ENCODE measurements at places on chromosomes 16 and 17.

GRCh38 chr17:75645501-75645888 is 12.3 kb downstream of the SMIM5 start:
- DNase-seq: no peak

DNA sequence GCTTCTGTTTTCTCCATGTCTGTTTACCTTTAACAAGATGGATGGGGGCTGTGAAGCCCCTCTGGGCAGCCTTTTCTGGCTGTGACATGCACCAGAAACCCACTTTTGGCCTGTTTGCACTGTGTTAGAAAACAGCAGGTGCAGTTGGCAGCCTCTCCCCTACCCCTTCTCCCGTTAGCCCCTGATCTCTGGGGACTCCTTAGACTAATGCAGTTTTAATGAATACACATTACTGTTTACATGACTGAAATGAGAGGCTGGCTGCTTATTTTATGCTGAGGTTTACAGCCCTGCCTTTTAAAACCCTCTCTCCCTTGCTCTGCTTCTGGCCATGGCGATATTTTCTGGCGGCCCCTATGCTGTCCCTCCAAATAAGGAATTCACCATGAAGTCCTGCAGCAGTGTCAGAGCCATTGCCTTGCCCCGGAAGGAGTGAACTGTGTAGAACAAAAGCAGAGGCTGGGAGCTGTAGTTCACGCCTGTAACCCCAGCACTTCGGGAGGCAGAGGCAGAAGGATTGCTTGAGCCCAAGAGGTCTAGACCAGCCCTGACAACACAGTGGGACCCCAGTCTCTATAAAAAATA is 79.3 kb downstream of the PRKCB start:
- no peak for DNase-seq

DNA sequence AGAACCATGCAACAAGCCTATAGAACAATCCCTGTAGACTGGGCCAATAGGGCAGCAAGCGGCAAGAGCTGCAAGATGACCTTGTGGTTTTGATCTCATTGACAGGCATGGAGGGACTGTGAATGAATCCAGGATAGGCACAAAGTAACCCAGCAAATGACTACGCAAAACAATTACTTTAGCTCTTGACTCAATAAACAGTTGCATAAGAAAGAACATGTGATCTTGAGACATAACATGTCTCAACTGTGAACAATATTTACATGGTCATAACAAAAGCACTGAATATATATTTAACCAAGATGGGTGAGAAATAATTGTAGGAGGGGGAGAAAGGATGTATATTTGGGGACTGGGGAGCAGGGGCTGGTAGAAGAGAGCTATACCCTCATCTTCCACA is 313.7 kb upstream of the CDH5 start:
- no peak for DNase-seq

- DNase-seq: no peak
Observed at GRCh38 chr16:50861451-50861850, 119.6 kb downstream of the CYLD start.

- no peak for DNase-seq
Observed at GRCh38 chr17:77314601-77315000, 173.8 kb downstream of the SEC14L1 start.

DNA sequence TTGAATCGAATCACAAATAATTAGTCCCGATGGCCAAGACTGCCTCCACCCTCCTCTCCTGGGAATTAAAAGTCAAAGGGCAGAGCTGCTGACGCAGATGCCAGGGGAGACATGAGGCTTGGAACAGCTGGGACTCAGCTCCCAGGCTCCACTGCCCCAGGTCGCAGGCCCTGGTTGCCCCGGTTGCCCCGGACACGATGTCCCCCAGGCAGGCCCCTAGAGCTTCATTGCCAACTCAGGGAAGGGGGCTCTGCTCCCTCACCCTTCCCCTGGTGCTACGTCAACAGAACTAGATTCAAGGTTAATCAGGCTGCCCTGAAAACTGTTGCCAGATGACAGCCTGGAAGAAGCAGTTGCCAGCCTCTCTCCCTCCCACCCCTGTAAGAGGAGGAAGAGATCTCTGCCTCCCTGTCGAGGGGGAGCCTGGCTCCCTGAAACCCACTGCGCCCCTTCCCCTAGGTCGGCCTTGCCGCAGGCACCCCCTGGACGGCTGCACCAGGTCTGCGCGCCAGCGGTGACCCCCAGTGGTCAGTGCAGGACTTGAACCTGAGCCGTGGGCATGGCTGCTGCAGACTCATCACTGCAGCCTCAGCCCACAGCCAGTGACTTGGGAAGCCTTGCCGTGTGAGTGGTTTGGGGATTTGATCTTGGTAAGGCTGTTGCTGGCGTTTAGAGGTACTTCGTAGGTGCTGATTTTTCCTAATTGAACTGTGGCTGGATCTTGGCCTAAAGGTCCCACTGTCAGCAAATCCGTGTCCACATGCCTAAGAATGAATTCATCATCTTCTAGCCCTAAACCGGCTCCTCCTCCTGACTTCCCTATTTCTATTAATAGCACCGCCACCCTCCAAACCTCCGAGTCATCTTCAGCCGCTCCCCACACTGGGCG is 84.1 kb upstream of the TOB1 start:
- DNase-seq: peak; percentile 45

- no peak for DNase-seq
Observed at GRCh38 chr16:57009643-57010170, 20.4 kb downstream of the NLRC5 start.

Measured in CD4-positive, alpha-beta memory T cell (primary cell).